ENCODE measurements at places on chromosomes 6 and 20.
A peak's percentile ranks its signal among the peaks of the same experiment; 100 is the strongest.

DNA sequence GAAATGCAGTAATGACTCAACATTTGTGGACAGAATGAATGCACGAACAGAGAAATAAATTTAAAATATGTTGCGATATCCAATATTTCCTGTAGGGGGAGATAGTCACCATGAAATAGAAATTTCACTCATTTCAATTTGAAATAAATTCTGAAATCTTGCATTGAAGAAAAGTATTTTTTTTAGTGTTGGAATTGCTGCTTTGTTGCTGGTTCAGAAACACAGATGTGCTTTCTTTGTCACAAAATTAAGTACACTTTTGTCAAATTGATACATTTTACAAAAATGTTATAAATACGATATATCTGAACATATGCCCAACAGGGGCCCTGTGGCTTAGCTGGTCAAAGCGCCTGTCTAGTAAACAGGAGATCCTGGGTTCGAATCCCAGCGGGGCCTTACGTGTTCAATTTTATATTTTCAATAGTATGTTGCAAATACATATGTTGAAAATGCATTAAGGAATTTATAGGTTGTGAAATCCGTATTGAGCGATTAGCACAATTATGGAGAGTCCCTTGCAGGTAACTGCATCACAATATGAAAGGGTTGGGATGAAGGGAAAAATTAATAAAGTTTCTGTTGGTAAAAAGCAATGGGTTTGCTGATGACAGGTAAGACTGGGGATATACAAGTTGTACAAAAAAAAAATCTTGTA, 85.4 kb upstream of the PRSS16 start:
- peak; percentile 56 for DNase-seq

DNA sequence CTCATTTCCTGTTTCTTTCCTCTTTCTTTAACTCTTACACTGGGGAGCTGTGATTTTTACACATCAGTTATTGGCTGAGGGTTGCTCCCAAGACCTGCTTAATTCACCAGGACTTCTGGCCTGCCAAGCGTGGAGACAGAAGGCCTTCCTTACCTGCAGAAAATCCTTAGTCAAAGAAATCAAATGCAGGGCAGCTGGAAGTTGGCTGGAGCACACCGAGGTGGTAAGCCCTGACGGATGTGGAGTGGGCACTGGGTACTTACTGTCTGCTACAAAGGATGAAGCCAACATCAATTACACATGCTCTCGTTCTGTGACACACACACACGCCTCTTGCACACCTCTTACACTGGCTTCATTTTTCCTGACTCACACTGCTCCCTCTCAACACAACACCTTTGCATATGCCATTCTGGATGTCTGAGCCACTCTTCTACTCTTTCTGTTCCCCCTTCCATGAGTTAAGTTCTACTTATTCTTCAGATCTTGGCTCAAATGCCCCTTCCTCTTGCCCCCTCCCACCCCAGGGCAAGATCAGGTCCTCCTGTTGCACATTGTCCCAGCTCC, 61.6 kb downstream of the TTI1 start:
- DNase-seq, result no peak

DNA sequence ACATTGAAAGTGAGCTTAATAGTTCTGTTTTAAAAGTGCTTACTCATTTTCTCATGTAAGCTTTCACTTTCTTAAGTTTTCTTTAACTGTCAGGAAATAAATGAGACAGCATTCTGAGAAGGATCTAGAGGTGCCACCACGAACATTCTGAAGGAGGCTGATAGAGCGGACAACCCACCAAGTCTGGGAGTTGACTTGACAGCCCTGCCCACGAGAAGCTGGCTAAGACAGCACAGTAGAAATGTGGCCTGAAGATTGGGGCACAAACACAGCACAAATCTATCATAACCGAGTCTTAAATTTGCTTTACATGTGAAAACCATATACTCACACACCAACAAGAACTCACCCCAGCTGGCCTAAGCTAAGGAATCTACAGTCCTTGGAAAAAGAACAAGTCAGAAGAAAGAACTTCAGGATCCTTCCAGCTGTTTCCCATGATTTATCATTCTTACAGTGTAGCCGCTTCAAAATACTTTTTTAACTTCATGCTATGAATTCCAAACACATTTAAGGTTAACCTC, 144.2 kb upstream of the TNFAIP3 start:
- DNase-seq, result no peak

DNA sequence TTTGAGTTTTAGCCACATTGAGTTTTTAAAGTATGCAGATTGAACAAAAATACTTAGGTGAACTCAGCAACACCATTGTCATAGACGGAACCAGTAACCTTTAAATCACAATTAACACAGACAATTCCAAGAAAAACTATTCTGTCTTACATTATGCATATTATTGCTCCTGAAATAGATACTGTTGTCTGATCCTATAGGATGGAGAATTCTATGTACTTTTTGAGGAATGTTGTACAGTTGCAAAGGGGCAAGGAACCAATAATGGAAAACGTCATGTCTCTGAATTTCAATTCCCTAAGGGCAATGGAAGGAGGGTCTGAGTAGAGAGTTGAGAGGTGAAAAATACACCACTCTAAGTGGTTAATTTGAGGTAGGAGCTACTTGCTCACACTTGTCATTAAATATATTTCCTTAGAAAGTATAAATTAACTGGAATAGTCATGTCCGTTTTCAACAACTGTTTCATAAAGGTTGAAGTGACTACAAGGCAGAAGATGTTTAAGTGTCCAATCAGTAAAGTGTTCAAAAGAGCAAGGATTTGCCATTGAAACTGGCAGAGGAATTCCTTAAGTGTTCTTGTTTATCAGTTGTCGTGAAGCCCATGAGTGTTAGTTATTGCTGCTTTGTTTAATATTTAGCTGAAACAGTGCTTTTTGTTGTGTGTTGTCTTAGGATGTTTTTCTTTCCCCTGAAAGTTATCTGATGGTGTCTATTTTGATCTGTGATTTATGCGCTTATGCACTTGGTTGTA, 1.3 kb downstream of the NKAIN2 start:
- no peak for DNase-seq

- DNase-seq, result no peak
Measured at GRCh38 chr20:14470231-14470899, 133.0 kb upstream of the FLRT3 start.

- no peak for DNase-seq
Measured at GRCh38 chr6:96246563-96246962, 230.8 kb downstream of the FUT9 start.

GRCh38 chr6:147757291-147757690, 248.8 kb downstream of the SAMD5 start:
- DNase-seq, result no peak
